ENCODE measurements at places on chromosomes 4 and X.

DNA sequence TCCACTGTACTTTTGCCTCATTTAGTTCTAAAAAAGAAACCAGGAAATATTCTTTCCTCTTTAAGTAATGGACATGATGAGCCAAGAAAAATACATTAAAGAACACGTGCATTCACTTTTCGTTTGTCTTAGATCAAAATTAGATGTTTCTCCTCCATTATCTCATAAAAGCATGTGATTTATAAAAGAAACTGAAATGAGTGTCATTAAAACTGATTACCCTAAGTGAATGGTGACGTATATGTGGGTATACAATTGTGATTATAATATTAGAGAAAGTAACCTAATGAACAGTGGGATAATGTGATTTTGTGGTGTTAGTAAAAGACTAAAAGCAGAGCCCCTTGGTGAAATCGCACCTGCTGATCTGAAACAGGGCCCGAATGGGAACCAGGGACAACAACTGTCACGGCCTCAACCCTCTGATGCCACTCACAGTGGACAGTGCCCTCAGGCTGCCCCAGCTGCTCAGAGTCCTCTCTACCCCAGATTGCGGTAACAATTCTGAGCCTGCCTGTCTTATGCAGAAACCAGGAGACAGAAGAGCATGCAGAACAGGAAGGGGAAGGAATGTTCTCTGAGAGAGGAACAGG is 25.7 kb upstream of the HS6ST2 start:
- DNase-seq, result no peak

- DNase-seq, result no peak
These were observed 61.6 kb upstream of the NAP1L5 start for GRCh38 chr4:88759039-88759894.

DNA sequence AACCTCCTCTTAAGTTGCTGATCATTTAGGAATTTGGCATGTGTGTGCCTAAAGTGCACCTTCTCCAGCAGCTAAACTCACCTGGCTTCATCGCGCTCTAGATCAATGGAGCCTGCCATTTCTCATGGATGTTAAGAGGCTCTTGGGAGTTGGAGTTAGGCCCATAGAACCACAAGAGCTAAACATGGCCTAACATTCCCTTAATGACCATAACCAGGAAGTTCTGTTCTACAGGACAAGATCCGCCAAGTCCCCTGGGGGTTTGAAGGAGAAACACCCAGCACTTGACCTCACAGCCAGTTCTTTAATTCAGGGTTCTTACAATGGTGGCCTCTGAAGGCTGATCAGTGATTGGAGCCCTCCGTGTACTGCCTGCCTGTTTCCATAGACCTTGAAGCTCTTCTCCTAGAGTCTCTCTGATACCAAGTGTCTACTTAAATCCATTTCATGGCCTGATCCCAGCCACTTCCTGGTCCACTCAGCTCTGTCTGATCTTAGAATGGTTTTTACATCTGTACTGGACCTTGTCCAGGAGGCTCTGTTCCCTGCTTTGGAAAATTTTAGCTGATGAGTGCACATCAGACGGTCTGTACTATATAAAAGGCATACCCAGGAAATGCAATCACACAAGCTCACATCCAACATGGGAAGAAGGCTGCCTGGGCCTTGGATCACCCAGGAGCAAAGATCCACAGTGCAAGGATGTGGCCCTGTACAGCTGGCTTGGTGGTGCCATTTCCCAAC is 45.1 kb downstream of the RPS3A start:
- DNase-seq, result no peak

- DNase-seq, result no peak
These were observed 37.1 kb upstream of the AMOT start for GRCh38 chrX:112877771-112878173.

GRCh38 chr4:25843340-25844097 is 19.3 kb downstream of the SEL1L3 start:
- no peak for DNase-seq

DNA sequence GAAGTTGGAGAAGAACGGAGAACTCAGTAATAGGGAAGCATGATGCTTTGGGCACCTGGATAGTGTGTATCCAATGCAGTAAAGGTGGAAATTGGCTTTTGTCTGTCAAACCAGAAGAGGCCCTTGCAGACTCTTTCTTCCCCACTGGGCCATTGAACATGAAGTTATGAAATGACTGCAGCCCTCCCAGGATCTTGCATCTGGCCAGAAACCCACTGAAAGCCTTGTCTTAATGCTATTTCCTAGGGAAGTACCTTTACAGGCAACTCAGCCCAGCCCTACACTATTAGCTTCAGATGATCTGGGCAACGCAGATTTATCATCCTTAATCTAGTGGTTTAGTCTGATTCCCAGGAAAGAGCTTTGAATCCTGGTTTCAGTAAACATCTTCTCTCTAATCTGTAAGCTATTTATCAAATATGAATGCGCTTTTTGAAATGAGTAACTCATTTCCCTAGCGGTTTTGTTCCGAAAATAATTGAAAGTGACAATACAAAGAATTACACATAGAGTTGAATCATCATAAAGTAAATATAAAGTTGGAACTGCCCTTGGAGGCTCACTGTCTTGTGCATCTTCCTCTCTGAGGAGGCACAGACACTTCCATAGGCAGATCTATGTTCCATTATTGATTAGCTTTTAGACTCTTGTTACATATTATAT is 464.1 kb downstream of the IDS start:
- DNase-seq, result no peak

DNA sequence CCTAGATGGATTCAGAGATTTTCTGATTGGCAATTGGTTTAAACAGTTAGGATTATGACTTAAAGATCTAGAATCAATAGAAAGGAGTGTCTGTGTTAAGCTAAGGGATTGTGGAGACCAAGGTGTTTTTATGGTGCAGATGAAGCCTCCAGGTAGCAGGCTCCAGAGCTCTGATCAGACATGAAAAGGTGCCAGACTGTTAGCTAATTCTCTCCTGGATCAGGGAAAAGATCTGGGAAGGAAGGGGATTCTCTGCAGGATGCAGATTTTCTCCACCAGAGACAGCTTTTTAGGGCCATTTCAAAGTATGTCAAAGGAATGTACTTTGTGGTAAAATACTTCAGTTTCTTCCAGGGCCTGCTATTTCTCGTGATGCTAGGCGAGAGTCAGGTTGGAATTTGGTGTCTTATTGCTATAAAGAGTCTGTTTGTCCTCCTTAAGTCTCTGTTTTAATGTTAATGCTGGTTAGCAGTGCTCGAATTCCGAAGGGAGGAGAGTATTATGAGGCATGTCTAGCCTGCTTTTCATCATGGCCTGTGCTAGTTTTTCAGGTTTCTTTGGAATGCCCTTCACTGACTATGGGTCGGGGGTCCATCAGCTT is 12.0 kb upstream of the GPR78 start:
- no peak for DNase-seq

GRCh38 chrX:20727447-20727846 is 460.7 kb upstream of the RPS6KA3 start:
- no peak for DNase-seq

DNA sequence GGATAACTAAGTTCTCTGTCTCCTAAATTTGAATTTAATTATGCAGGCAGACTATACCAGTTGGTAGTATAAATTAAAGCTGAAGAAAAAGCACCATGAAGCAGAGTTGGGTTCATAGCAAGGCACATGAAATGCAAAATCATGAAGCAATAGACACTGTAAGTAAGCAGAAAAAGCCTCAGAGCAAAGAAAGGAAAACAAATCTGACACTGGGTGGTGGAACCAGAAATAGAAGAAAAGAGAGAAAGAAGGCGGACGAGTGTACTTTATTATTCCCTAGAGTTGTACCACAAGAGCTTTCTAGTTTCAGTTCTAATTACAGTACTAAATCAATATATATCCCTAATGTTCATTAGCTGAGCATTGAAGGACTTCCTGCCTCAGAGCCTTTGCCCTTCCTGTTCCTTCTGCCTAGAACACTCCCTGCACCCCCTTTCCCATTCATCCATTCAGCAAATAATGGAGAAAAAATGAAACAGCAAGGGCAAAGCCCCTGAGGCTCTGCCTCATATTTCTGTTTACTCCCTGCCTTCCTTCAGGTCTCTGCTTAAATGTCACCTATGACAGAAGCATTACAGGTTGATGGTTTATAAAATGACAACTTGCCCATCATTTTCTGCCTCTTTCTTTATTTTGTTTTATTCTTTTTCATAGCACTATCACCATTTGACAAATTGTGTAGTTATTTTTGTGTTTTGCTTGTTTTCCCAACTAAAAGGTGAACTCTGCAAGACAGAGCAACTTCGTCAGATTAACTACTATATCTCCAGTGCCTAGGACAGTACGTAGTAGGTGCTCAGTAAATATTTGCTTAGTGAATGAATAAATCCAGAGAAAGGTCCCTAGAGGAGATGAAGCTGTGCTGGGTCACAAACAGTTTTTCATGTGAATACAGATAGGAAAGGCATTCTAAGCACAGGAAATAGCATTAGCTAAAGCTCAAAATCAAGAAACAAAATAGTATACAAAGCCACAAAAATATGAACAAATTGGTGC is 154.0 kb upstream of the RASGEF1B start:
- no peak for DNase-seq

GRCh38 chrX:153736071-153736820 is 11.6 kb downstream of the ABCD1 start:
- DNase-seq, result no peak

GRCh38 chr4:91118597-91118996 is 991.4 kb downstream of the CCSER1 start:
- no peak for DNase-seq

GRCh38 chrX:112094729-112095128 is 12.2 kb upstream of the TRPC5 start:
- DNase-seq, result no peak

DNA sequence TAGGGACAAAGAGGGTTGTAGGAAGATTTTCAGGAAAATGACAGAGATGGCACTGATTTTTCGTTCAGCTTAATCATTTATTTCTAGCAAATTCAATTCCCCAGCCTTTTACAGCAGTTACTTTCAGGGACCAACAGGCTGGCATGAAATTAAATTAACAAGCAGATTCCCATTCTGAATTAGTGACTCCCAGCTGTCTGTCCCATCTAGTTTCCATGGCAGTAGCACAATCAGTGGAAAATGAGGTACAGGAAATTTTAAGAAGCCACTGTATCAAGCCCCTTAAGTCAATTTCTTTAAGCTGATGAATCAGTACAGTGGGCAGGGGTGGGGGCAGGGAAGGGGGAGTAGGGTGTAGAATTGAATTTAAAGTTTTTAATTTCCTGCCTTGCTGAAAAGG is 121.1 kb upstream of the TEX13C start:
- no peak for DNase-seq

- no peak for DNase-seq
These were observed 371.7 kb downstream of the SLITRK2 start for GRCh38 chrX:146189371-146189770.

- DNase-seq, result no peak
These were observed 56.6 kb upstream of the BCOR start for GRCh38 chrX:40154250-40154852.

- DNase-seq, result no peak
These were observed 19.4 kb downstream of the TRMT44 start for GRCh38 chr4:8459867-8460445.

GRCh38 chr4:87130985-87131703 is 89.3 kb downstream of the KLHL8 start:
- no peak for DNase-seq

GRCh38 chr4:5810151-5810550 is 82.7 kb downstream of the CRMP1 start:
- DNase-seq, result no peak

DNA sequence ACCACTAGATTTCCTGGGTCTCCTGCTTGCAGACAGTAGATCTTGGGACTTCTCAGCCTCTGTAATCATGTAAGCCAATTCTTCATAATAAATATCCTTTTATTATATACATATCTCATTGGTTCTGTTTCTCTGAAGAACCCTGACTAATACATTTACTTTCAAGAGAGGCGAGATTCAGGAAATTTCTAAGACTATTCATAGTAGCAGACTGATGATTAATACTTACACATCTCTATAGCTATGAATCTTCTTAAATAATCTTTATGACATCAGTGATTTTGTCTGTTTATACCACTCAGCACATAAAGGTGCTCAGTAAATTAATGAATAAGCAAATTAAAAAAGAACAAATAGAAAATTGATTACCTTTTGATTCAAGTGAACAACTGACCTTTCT is 682.3 kb upstream of the GRID2 start:
- no peak for DNase-seq

GRCh38 chr4:110533940-110534339 is 58.0 kb downstream of the ENPEP start:
- DNase-seq, result no peak

DNA sequence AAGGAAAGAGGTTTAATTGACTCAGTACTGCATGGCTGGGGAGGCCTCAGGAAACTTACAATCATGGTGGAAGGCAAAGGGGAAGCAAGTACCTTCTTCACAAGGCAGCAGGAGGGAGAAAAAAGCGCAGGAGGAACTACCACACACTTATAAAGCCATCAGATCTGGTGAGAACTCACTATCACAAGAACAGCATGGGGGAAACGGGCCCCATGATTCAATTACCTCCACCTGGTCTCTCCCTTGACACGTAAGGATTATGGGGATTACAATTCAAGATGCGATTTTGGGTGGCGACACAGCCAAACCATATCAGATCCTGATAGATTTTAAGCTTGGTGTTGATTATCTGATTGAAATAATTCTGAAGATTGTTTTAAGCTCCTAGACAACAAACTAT is 218.7 kb downstream of the CBR4 start:
- no peak for DNase-seq

GRCh38 chr4:87270144-87270543 is 49.7 kb upstream of the KLHL8 start:
- DNase-seq, result no peak

DNA sequence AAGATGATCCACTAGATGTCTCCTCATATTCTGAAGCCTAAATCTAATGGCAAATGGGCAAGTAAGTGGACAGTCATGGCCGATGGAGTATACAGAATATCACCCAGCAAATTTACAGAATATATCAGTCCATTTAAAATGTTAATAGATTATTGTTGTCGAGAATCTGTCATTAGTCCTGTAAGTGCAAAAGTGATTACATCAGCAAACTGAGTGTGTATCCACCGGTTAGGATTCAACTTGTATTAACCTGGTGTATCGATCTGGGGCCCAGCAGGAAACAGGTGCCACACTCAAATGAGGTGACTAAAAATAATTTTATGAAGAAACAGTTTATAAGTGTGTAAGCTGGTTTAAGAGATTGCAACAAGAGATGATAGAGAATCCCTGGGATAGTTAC is 367.9 kb upstream of the FAM47C start:
- no peak for DNase-seq

DNA sequence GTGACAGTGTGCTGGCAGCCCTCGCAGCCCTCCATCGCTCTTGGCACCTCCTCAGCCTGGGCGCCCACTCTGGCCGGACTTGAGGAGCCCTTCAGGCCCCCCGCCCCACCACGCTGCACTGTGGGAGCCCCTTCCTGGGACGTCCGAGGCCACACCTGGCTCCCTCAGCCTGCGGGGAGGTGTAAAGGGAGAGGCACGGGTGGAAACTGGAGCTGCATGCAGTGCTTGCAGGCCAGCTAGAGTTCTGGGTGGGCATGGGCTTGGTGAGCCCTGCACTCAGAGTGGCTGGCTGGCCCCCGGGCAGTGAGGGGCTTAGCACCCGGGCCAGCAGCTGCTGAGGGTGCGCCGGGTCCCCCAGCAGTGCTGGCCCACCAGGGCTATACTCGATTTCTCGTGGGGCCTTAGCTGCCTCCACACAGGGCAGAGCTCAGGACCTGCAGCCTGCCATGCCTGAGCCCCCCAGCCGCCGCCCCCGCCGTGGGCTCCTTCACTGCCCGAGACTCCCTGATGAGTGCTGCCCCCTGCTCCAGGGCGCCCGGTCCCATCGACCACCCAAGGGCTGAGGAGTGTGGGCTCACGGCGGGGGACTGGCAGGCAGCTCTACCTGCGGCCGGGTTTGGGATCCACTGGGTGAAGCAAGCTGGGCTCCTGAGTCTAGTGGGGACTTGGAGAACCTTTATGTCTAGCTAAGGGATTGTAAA is 1672.7 kb upstream of the PCDH7 start:
- no peak for DNase-seq

- no peak for DNase-seq
These were observed 2.6 kb downstream of the GIMD1 start for GRCh38 chr4:106366026-106366425.
